ENCODE measurements at places on chromosomes 11 and 22.

GRCh38 chr11:134101282-134101681 lies 32.4 kb downstream of the JAM3 start:
- no peak for DNase-seq

GRCh38 chr11:6468712-6469495 lies 4.8 kb downstream of the TRIM3 start:
- DNase-seq: no peak

DNA sequence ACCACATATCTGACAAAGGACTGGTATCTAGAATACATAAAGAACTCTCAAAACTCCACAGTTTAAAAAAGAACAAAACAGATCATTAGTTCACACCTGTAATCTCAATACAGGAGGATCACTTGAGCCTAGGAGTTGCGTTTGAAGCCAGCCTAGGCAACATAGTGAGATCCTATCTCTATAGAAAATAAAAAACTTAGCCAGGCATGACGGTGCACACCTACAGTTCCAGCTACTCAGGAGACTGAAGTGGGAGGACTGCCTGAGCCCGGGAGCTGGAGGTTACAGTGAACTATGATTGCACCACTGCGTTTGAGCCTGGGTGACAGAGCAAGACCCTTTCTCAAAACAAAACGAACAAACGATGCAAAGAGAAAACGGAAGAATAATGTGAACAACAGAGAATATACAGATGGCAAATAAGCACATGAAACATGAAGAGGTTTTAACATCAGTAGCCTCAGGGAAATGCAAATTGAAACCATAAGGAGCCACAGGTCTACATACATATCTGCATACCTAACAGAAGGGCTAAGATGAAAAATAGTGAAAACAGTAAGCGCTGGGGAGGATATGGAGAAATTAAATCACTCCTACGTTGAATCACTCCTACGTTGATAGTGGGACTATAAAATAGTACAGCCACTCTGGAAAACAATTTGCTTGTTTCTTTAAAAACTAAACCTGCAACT lies 70.7 kb downstream of the DGCR2 start:
- DNase-seq: no peak

GRCh38 chr22:28658448-28658847 lies 21.2 kb downstream of the TTC28 start:
- DNase-seq: no peak

DNA sequence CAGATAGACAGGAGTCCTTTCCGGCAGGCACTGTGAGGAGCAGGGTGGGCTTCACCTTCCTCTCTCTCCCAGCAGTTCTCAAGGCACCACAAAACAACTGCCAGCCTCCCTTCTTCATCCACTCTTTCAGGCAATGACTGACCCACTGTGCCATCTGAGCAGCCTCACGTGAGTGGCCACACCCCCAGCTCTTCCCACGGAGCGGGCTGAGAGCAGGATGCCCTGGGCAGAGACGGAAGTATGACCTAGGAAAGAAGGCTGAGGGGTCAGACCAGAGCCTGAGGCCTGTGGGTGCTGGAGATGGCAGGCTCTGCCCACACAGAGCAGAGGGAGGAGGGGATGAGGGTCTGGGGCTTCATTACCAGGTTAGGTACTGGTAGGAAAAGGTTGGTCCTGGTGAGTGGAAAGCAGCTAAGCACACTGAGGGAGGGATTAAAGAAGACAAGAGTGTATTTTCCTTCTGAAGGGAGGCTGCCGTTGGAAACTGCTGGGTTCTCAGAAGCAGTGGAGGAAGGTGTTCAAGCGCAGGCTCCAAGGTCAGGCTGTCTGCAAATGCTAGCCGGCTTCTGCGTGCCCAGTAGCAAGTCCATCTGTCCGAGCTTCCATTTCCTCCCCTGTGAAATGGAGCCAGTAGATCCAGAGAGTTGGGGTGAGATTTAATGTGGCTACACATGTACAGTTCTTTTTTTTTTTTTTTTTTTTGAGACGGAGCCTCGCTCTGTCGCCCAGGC lies 4.6 kb downstream of the NLRP6 start:
- DNase-seq: peak; percentile 37

- no peak for DNase-seq
Observed at GRCh38 chr11:79312617-79313529, 128.0 kb downstream of the TENM4 start.

DNA sequence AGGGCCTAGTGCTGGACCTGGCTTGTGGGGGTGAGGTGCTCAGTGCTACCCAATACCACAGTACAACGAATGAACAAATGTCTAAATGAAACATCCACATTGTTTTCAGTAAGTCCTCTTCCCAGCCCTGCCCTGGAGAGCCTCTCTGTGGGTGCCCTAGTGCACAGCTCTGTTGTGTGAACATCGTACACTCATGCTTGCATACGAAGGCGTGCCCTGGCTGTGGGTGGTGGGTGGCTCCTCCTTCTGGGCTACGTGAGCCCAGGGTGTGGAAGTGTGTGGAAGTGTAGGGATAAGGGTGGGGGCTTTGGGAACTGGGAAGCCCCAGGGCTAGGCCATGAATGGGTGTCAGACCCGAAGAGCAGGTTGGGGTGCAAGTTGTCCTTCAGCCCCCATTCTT lies 592 bp upstream of the NLRX1 start:
- no peak for DNase-seq

- DNase-seq: no peak
Observed at GRCh38 chr11:36015799-36016198, 71.9 kb downstream of the LDLRAD3 start.

DNA sequence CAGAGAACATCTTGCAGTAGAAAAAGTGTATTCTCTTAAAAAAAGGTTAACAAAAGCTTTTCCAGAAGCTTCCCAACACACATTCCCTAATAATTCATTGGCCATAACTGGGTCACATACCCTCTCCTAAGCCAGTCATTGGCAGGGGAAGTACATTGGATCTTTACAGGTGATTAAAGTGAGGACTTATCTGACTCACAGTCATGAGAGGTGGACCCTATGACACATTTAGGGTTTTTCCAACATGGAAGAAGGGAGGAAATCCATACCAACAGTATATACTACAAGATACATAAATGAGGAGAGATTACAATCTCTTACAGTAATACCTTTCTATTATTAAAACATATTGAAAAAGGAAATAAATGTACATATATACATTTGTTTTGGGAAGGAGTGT lies 72.2 kb downstream of the CCDC73 start:
- no peak for DNase-seq

GRCh38 chr11:1511937-1512496 lies 25.4 kb upstream of the MOB2 start:
- DNase-seq: no peak

DNA sequence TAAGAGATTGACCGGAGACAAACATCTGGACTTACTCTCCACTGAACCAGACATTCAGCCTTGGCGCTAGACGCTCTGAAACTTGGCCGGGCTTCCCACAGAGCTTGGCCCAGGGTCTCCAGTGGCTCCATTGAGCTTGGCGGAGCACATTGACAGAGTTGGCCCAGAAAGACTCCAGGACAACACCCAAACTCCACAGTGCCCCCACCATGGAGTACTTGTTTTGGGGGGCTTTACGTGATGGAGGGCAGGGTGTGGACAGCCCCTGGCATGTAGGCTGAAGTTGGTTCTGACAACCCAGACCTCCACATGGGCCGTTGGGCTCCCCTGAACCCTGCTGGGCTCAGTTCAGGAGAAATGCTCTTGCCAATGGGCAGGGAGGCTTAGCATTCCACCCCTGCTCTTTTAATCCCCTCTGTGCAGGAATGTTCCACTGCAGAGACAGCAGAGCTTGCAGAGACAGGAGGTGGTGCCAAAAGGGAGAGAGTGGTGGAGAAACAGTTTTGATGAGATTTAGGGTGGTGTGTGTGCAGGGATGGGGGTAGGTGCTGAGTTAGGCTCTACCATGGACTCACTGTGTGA lies 102.4 kb upstream of the TIMP3 start:
- DNase-seq: no peak

DNA sequence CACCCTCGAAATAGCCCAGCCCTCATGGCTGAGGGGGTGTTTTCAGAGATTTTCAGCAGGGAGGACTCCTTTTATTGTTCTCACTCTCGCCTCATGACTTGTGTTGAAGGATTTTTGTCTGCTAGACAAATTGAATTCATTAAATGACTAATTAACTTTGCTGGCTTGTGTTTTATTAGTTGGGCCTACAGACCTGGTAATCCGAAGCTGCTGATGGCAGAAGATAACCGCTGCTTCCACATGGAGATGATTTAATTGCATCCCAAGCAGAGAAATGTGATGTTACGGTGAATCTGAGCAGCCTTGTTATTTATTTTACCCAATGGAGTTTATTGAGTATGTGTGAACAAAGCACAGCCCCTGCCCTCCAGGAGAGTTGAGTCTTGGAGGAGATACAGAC lies 40.5 kb upstream of the CDON start:
- no peak for DNase-seq

GRCh38 chr22:32475468-32476010 lies 928 bp downstream of the FBXO7 start:
- peak; percentile 57 for DNase-seq

DNA sequence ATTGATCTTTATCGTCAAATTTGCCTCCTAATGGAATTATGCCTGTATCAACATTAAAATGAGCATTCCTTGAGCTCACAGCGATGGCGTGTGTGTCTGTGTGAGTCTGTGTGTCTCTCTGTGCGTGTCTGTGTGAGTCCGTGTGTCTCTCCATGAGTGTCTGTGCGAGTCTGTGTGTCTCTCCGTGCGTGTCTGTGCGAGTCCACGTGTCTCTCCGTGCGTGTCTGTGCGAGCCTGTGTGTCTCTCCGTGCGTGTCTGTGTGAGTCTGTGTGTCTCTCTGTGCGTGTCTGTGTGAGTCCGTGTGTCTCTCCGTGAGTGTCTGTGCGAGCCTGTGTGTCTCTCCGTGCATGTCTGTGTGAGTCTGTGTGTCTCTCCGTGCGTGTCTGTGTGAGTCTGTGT lies 326.5 kb upstream of the B3GAT1 start:
- DNase-seq: no peak

DNA sequence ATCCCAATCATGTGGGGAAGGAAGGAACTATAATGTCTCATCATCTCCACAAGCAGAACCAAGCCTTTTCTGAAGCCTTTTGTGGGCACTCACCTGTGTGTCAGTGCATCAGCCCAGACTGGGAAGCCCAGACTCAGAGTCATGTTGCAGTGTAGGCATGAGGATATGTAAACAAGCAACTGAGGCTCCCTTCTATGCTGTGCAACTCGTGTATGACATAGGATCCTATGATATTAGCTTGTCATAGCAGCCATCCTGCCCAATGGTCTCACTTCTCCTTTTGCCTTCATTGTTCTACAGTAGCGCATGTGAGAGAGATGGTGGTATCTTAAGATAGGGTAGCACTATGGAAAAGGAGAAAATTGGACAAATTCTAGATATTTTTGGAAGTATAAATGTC lies 103.4 kb upstream of the OLFML1 start:
- DNase-seq: no peak

GRCh38 chr11:31818874-31819331 lies 7.8 kb upstream of the PAX6 start:
- no peak for DNase-seq

DNA sequence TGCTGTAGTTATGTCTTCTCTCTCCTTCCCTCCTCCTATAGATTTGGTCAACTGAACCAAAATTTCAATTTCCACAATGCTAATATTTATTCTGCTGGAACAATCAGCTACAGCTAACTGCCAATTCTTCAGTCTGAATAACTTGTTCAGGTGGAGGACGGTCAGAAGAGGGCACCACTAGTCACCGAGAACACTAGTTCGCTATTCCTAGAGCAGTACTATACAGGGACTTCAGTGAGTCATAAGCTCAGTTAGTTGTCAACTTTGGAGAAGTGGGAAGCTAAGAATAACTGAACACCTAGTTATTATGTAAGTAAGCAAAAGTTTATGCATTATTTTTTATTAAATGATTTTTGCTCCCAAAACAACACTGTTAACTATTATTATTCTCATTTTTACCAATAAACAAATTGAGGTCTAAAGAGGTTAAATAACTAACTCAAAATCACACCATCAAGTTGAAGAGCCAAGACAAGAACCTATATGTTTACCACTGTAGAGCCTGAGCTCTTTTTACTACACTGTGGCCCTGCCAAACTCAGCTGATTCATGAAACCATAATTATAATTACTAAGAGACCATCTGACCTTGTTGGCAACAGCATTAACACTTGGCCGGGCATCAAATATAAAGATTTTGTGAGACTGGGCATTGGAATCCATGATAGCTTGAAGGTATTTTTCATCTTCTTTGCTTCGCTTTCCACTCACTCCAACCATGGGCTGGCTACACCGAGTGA lies 59.0 kb downstream of the CEP57 start:
- no peak for DNase-seq

- no peak for DNase-seq
Observed at GRCh38 chr22:43600265-43600664, 188.5 kb downstream of the MPPED1 start.

GRCh38 chr11:18720091-18720807 lies 5.7 kb downstream of the IGSF22 start:
- DNase-seq: no peak

DNA sequence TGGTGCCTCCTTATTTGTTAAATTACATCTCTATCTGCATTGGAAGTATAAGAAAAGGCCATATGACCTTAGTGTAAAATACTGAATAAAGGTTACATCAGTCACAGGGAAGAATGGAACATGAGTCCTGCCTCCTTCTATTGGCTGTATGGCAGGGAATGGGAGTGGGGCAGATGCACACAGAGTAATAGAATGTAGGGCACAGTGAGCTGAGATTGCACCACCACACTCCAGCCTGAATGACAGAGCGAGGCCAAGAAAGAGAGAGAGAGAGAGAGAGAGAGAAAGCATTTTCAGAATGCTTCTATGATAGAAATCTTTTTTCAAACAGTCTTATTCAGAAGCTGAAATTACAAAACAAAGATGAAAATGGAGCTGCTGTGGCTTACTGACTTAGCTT lies 58.8 kb downstream of the SLN start:
- DNase-seq: no peak

GRCh38 chr11:88950975-88951374 lies 114.8 kb downstream of the GRM5 start:
- no peak for DNase-seq

DNA sequence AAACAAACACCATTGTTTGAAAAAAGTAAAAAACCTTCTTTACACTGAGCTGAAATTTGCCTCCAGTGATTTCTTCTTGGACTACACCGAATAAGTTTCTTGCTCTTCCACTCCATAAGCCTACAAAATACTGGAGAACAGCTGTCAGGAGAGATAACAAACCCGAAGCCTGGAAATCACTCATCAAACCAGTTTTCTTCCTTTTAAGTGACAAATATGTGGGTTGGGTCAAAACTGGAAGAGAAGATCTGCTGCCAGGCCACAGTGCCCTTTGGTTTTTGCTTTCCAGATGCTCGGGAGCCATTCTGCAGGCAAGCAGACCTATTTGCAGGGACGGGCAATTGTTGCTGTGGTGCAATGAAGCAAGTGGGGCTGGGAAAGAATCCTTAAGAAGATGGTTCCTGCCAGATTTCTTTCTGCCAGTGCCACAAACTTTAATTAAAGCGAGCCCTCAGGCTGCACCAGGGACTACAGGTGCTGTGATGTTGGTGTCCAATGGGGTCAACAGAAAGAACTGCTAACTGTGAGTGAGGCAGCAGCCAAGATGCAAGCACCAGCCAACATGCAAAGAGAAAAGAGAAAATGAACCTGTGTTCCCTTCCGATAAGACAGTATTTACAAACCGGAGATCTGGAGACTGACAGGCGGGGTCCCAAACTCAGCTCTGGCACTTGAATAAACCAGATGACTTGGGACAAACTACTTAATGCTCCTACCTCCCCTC lies 44.8 kb upstream of the SMCO4 start:
- no peak for DNase-seq

Measured in activated CD8-positive, alpha-beta memory T cell treated with anti-CD3 and anti-CD28 coated beads, Interleukin-2, amount 10 ng/mL, durations not matched to agents 7 days and 5 days (primary cell).